ENCODE measurements at places on chromosomes 4 and X. TPM values are rescaled to one million over a fixed set of nuclear protein-coding genes. Genes with fewer than 3 reads are reported as not detected.

- no peak for DNase-seq
Observed at GRCh38 chrX:20435913-20436312, 169.2 kb upstream of the RPS6KA3 start.

GRCh38 chr4:162059656-162060055 is 104.1 kb downstream of the FSTL5 start:
- no peak for DNase-seq

DNA sequence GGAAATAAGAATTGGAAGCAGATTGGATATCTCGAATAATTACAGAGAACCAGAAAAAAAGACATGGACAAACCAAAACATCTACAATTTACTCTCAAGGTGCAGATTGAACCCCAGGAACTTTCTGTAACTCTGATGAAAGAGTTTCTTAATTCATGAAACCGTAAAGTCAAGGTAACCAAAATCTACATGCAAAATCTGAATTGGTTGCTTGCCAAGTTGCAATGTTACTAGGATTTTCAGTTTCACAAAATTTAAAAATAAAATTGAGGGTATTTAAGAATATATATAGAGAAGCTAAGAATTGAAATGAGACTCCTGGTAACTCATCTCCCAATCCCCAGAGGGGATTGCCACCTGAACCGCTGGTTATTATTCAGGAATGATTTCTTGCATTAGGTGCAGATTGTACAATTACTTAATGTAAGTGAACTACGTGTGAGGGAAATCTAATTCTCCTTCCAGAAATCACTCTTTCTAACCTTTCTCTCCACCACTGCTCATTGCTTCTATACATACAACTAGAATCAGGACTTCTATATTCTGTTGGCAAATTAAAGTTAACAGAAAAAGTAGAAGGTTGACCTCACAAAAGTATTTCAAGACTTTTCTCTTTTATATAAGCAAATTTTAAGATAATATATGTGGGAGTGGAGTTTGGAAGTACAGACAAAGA is 221.5 kb upstream of the NDST4 start:
- DNase-seq = no peak

DNA sequence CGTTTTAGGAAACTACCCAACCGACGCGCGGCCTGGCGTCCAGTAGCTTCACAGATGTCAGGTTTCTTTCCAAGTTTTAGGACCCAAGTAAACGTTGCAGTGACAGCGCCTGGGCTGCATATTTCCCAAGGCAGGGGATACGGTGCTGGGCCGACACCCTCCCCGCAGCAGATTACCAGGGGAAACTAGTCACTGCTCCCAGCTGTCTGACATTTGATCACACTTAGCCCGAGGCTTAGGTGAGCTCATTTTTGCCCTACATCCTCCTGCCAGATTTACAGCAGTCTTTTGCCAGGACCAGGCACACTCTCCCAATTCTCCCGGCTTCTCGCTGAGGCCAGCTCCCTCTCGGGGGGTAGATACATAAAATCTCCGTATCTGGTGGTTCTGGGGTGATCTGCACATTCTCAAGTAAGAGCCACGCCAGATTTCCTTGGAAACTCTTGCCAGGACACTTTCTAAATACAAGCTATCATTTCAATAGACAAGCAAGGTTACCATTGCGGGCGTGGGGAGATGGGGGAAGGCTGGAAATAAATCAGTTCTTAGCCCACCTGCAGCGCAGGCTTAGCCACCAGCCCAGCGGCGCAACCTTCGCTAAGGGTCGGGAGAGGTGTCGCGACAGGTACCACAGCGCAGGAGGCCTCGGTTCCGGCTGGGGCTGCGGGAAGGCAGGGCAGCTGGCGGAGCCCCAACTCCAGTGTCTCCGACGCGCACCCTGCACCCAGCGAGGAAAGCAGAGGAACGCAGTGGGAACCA is 2.5 kb upstream of the SOX3 start:
- no peak for DNase-seq

- DNase-seq = no peak
Observed at GRCh38 chr4:12036450-12036849, 607.8 kb upstream of the HS3ST1 start.

GRCh38 chrX:133534172-133534571 is 118.9 kb upstream of the GPC4 start:
- DNase-seq = no peak

DNA sequence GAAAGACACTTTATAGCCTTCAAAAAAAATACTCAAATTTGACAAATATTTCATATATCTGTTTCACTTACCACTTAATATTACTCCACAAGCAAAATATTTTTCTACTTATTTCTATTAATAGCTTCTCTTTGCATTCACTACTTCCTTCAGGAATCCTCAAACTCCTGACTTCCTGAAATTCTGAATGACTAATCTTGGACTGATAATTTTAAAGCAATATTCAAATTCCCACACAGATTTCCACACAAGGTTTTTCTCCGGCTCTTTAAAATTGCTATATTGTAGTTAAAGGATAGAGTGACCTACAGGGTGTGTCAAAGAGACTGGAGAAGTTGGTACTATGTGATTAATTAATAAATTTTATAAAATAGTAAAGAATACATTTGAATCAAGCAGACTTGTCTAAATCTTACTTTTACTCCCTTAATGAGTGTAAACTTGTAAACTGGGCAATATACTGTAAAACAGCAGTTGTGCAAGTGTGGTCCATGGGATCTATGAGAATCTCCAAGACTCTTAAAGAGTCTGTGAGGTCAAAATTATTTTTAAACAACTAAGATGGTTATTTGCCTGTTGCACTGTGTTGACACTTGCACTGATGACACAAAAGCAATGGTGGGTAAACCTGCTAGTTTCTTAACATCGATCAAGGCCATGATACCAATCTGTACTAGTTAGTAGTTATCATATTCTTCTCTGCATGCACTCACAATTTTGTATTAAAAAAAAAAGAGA is 44.5 kb downstream of the ANKRD17 start:
- no peak for DNase-seq

DNA sequence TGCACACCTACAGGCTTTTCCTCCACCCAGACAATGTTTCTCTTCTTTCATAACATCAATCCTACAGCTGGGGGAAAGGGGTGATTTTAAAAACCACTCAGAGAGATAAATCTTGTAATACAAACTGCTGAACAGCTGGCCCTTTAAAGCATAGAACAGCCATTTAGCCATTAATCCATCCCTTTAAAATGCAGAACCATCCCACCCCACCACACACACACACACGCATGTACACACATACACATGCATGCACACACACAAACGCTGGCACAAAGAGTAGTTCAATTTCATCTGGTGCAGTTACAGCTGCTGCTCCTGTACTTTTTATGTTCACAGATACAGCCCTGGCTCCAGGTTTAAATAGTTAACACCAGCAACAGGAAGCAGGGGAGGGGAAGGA is 426.1 kb downstream of the MID1IP1 start:
- no peak for DNase-seq

GRCh38 chr4:158131027-158131426 is 41.8 kb downstream of the GASK1B start:
- DNase-seq = no peak

DNA sequence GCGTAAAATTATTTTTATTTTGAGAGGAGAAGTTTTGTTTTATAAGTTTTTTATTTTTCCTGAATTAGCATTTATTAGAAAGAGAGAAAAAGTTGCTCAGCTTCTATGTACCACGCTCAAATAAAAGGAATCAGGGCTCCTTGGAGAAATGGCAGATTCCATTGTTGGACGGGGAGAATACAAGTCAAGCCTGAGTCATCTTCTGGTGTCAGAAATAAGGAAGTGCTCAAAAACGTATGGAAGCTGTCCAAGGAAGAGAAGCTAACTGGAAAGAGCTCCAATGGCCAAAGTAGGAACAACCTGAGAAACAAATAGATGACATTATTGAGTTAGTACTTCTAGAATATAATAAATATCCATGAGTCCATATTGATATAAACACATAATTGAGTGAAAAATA is 89.3 kb upstream of the NEIL3 start:
- DNase-seq = no peak

GRCh38 chr4:128521156-128521555 is 233.5 kb upstream of the PGRMC2 start:
- DNase-seq = no peak

DNA sequence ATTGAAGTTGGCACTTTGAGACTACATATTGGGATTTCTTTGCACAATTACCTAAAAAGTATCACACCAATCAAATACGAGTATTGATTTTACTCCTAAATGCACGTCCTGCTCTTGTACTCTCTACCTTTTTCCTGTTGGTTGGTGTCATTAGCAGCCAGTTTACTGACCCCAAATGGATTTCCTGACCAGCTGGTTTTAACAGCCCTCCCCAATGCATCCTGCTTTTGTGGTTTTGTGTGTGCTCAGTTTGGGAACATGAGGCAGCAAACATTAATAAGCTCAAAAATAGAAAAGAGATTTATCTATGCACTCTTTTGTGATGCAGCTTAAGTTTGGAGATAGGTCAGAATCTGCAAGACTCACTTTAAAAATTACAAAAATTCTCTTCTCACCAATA is 230.3 kb downstream of the MAPK10 start:
- no peak for DNase-seq

DNA sequence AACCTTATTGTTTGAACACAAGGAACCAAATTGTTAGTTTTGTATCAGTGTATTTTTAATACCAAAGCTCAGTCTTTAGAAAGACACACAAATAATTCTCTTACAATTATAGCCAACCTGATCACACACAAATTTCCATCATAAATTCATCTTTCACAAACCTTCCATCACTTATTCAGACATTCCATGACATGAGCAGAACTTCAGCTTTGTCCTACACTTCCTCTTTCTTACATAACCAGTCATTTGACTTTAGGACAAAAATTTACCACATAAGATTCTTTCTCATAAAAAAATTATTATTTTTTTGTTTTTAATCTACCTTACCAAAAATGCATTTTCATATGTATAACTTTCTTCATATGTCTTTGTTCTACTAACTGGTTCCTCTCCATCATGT is 312.2 kb downstream of the GALNTL6 start:
- no peak for DNase-seq

The SPARCL1 gene
- total RNA-seq = 4.0 TPM

The ZNF711 gene
- total RNA-seq = 8.9 TPM

The CD38 gene
- not detected for total RNA-seq

Measured in osteocyte (in vitro differentiated cells).